ENCODE measurements at places on chromosomes 7 and 10. TPM values are rescaled to one million over a fixed set of nuclear protein-coding genes. Genes with fewer than 3 reads are reported as not detected.

- no peaks in the 10 kb centered on the region for H3K4me1 ChIP-seq
- no peak overlapping the region for H3K27ac ChIP-seq
- no peak overlapping the region for H3K4me3 ChIP-seq
- no peaks in the 10 kb centered on the region for H3K27me3 ChIP-seq
These were observed 114.7 kb upstream of the EGFR start for GRCh38 chr7:54904130-54904529.

- DNase-seq = no peak
- H3K27me3 ChIP-seq = no peaks in the 10 kb centered on the region
- no peak overlapping the region for H3K27ac ChIP-seq
These were observed 31.8 kb downstream of the GSTO2 start for GRCh38 chr10:104300736-104301292.

- H3K27me3 ChIP-seq = no peaks in the 10 kb centered on the region
- no peak overlapping the region for H3K4me3 ChIP-seq
- no peak for DNase-seq
- no peaks in the 10 kb centered on the region for H3K4me1 ChIP-seq
These were observed 152.5 kb downstream of the SEMA3A start for GRCh38 chr7:84042110-84042539.

- H3K27me3 ChIP-seq = no peaks in the 10 kb centered on the region
- no peak overlapping the region for H3K4me3 ChIP-seq
- no peaks in the 10 kb centered on the region for H3K36me3 ChIP-seq
- no peak overlapping the region for H3K27ac ChIP-seq
- H3K4me1 ChIP-seq = no peaks in the 10 kb centered on the region
- no peak for DNase-seq
These were observed 8.6 kb upstream of the TMEM229A start for GRCh38 chr7:124041439-124041838.

- DNase-seq = no peak
- H3K4me1 ChIP-seq = no peaks in the 10 kb centered on the region
- H3K36me3 ChIP-seq = no peaks in the 10 kb centered on the region
- H3K27ac ChIP-seq = no peak overlapping the region
- no peaks in the 10 kb centered on the region for H3K27me3 ChIP-seq
These were observed 155.9 kb downstream of the CTTNBP2 start for GRCh38 chr7:117717357-117717756.

DNA sequence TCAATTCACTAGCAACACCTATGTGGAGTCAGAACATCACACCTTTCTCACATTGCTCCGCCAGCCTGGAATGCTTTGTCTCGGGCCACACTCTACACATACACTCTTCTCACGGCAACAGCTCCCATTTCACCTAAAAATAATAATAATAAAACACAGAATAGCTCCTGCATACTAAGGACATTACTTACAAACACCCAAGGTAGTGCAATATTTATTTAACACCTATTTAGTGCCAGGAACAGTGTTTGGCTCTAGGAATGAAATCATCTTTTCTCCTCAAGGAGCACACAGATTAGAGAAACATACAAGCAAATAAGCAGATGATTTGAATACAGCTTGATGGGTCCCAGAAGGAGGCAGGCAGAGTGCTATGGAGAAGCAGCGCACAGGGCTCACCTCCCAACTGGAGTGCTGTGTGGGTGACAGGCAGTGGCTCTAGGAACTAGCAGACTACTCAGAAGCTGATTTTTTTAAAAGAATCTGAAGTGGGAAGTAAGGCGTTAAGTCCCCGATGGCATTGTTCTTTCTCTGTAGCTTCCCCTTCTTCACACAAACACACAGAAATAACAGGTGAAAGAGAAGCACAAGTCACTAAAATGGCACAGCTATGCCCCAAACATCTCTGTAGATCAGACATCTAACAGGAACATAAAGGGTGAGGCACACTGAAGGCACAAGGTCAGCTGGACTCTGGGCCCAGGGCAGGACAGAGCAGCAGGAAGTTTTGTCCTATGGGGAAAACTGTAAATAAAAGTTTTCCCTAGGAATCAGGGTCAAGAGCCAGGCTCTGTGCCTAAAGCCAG is 16.7 kb downstream of the USP6NL start:
- no peaks in the 10 kb centered on the region for H3K36me3 ChIP-seq
- no peak for DNase-seq
- H3K4me1 ChIP-seq = no peaks in the 10 kb centered on the region
- no peaks in the 10 kb centered on the region for H3K27me3 ChIP-seq

DNA sequence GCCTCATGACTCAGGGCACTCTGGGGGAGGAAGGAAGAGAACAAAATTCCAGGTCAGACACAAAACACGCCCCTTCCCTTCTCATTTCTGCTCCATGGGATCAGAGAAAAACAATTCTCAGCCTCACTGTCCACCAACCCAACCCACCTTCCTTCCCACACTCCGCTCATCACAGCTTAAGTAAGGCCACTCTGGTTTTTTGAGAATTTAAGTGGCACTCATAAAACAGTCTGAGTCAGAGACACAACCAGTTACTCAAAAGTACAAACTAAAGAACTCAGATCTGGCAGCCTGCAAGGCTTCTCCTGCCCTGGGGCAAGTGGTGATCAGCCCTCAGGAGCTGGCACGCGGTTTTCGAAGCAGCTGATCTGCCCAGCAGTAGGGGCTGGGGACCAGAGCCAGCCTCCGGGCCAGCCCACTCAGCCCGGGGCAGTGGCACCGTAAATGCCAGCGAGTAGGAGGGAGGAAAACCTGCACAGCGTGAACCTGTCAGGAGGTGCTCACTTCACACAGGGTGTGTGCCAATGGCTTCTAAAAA is 39.1 kb upstream of the ABLIM1 start:
- H3K27ac ChIP-seq = no peak overlapping the region
- H3K36me3 ChIP-seq = no peaks in the 10 kb centered on the region
- H3K4me3 ChIP-seq = no peak overlapping the region

KAZALD1 gene
- not detected for total RNA-seq

VCL gene
- total RNA-seq = 18.5 TPM

CD36 gene
- total RNA-seq = 1.4 TPM

Measured in CD4-positive, alpha-beta T cell (primary cell).